Aorta (tissue), 5 donors: ENCODE measurements at places on chromosomes 16 and 17.

DNA sequence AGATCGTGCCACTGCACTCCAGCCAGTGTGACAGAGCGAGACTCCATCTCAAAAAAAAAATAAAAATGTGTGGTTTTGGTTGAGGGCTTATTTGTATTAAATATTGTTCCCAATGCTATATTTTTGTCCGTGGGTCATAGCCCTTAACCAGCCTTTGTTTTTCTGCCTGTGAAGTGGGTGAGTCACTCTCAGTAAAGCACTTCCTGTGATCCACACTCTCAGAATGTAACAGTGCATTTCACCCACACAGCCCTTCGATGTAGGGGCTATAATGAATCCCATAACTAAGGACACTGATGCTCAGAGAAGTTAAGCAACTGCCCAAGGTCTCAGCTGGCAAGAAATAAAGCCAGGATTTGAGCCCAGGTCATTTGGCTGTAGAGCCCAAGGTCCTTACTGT, 34.7 kb upstream of the POLR3E start:
- DNase-seq: no peak

DNA sequence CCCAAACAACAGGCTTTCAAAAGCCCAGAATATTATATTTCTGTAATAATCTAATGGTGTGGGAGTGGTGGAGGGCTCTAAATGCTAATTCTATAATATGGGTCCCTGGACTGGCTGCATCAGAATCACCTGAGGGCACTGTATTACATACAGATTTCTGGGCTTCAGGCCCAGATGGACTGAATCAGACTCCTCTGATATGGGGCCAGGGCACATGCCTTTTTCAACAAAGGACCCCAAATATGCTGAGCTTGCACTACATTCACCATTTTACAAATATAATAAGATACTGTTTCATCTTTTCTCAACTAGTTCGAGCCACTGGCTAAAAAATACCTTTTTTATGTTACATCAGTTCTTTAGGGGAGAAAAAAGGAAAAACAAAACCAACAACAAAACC, 309.7 kb downstream of the MAP2K6 start:
- DNase-seq: no peak

GRCh38 chr17:3007651-3008121, 55.7 kb downstream of the OR1D5 start:
- DNase-seq: no peak

DNA sequence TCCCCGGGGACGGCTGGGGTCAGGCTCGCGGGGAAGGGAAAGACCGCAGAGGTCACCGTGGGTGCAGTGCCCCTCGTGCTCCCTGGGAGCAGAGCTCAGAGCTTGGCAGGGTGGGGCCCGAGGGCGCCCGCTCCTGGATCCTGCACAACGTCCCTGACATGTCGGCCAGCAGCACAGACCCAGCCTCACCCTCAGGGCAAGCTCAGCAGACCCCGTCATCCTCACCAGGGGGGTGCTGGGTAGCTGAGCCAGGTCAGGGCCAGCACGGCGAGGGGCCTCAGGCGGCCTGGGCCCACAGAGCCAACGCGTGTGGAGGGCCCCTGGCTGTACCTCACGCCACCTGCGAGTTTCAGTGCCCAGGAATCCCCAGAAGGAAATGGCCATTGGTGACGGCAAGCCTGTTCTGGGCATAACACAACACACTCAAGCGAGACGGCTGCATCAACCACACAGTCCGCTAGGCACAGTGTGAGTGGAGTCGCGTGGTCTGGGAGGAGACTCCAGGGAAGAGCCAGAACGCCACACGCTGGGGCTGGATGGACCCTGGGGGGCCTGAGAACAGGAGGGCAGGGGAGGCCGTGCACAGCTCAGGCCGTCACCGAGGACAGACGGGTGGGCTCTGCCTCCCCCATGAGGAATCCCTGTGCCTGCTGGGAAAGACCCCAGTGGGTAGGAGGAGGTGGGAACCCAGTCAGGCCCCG, 60.3 kb downstream of the ZNF778 start:
- DNase-seq: no peak

- peak; percentile 90 for DNase-seq
Observed at GRCh38 chr17:20063665-20064648, 54.8 kb downstream of the SPECC1 start.

GRCh38 chr17:61459939-61460718, 7.9 kb downstream of the TBX4 start:
- no peak for DNase-seq

- DNase-seq: no peak
Observed at GRCh38 chr16:29663807-29664090, 702 bp downstream of the SPN start.

DNA sequence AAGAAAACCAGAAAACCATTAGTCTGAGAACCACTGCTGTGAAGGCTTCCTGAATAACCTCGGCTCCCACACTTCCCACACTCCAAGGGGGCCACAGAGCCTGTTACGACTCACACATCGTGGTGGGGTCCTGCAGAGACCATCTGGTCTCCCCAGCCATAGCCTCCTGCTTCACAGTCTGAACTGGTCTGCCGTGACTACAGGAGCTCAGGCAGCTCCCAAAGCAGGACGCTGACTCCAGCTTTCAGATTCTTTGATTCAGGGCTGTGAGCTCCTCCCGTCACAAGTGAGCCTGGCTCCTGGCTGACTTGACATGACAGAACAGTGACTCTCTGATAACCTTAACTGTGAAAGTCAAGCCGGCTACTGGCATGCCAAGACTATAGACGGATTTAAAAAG, 37.8 kb downstream of the CYB5D2 start:
- DNase-seq: no peak

DNA sequence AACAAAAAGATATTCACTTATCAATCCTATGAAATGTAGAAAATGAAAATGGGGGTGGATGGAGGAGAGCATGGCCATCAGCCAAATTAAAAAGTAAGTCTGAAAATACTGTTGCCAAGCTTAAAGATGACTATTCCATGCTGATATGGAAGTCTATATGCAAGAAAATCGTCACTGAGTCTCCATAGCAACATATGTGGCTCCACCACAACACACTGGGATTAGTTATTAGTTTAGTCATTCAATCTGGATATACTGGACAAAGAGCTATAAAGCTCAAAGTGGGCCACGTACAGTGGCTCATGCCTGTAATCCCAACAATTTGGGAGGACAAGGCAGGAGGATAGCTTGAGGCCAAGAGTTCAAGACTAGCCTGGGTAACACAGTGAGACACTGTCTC, 24.7 kb upstream of the PSMD7 start:
- DNase-seq: no peak

DNA sequence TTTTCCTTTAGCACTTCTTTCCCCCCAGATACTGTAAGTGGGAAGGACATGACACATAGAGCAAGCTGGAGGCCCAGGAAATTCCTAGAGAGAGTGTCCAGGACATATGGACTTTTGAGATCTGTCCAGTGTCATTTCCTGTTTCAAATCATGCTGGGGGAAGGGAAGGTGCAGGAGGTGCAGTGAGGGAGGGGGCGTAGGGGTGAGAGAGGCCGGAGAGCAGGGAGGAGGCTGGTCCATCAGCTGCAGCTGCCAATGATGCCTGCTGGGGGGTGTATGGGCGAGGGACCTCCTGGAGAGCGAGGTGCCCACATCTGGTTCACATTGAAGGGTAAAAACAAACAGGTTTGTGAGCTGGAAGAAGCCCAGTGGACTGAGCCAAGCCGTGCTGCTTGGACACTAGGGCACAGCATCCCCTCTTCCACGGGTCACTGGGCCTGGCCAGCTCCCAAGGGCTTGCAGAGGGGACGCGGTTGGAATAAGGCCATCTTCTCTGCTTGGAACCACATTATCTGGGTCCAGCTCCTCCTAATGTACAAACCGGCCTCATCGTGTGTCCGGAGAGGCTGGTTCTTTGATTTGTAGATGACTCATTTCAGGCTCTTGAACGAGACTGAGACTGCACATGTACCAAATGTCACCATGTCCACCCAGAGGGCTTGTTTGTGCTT, 70.4 kb upstream of the SMURF2 start:
- no peak for DNase-seq

DNA sequence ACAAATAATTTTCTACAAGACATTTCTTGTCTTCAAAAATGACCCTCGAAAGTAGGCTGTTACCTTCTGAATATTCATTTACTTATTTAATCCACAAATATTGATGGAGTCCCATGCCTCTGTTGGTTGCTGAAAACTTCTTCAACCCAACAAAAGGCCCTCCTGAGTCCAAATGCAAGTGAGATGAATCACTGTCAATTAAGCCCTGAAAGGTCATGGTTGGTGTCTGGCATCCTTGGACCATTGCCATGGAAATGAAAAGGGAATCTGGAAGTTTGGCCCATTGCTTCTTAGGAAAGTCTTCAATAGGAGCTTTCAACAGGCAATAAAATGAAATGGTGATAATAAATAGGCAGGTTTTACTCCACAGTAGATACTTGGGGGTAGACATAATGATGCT, 364.7 kb upstream of the DYNLRB2 start:
- no peak for DNase-seq

GRCh38 chr17:78263063-78263735, 31.8 kb downstream of the TMEM235 start:
- peak; percentile 79 for DNase-seq
